ENCODE measurements at places on chromosomes 1 and 21.

DNA sequence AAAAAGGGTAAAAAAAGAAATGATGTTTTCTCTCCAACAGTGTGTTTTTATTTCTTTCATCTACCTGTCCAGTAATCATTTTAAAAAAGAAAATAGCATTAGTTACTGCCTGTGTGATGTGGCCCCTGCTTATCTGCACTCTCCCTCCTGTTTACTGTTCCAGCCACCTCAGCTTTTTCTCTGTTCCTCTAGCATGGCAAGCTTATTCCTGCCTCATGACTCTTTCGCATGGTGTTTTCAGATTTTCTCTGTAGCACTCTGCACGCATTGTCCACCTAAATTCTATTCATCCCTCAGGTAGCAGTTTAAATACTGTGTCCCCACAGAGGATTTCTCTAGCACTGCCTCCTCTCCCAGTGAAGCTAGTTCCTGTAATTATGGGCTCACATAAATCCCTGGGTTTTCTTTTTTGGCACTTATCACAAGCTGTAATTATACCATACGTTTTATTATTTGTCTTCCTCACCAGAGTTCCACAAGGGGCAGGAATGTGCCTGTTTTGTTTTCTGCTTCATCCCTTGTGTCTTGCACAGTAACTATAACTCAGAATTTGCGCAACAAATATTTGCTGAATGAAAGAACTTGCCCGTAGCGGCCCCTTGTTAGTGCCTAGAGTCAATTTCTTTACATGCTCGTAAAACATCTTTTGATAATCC is 51.4 kb upstream of the LRIG2 start:
- DNase-seq = no peak

DNA sequence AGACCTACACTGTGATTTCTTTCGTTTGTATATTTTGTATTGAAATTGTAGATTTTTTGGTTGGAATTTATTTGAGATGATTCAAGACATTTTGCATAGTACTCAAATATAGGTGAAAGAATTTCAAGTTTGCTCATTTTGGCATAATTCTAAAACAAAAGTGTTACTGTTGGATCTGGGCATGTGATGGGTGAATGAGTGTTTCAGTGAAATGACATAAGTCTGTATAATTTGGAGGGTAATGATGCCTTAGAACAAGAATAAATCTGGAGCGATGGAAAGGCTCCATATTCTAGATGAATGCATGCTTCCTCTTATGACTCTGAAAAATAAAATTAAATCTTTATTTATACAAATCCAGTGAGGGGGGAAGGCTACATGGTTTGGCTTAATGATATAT is 41.0 kb downstream of the NFIA start:
- no peak for DNase-seq

DNA sequence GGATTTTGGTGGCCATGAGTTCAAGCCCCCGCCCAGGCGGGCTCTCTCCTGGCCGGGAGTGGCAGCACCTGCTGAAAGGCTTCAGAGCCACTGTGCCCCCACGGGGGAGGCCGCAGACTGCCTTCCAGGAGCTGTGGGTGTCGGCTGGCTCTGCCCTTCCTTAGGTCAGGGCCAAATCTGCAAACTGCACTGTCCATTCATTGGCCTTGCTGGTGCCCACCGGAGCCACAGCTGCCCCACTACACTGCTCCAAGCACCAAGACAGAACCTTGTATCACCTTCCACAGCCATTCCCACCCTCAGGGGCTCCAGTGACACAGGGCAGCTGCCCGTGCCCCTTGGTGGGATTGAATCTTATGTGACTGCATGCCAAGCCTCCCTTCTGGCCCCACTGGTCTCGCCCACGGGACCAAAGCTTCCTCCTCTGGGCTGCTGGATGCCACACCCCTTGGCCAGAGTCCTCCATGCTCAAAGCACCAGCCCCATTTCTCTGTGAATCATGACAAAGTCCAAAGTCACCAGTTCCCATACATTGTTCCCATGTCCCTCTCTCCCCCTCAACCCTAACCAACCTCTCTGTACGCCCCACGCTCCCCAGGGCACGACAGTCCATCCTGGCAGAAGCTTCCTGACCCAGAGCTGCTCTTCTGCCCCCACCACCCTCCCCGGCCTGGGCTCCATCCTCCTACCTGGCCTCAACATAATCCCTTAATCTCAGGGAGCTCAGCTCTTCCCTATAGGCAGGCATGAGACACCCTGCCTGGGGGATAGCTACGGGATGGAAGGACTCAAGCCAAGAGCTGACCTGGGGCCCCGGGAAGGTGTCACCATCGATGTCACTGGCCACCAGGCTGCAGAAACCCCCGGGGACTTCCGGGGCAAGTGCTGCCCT is 20.9 kb upstream of the GPR153 start:
- DNase-seq = peak; percentile 69

DNA sequence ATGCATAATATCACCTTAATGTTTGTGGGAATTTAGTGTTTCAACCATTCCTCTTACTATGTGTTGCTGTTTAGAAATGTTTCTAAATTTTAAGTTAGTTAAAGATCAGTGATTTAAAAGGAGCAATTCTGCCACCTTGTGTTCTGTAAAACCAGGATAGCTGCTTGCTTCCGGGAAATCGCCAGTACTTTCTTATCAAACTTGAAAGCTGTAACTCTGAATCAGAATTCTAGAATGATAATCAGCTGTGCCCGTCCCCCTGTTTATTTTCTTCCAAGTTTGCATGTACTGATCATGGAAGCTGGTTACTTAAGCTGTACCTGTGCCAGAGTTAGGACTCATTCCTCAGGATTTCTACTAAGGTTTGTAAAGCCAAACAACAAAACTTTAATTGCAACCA is 656.4 kb downstream of the LTN1 start:
- DNase-seq = no peak

DNA sequence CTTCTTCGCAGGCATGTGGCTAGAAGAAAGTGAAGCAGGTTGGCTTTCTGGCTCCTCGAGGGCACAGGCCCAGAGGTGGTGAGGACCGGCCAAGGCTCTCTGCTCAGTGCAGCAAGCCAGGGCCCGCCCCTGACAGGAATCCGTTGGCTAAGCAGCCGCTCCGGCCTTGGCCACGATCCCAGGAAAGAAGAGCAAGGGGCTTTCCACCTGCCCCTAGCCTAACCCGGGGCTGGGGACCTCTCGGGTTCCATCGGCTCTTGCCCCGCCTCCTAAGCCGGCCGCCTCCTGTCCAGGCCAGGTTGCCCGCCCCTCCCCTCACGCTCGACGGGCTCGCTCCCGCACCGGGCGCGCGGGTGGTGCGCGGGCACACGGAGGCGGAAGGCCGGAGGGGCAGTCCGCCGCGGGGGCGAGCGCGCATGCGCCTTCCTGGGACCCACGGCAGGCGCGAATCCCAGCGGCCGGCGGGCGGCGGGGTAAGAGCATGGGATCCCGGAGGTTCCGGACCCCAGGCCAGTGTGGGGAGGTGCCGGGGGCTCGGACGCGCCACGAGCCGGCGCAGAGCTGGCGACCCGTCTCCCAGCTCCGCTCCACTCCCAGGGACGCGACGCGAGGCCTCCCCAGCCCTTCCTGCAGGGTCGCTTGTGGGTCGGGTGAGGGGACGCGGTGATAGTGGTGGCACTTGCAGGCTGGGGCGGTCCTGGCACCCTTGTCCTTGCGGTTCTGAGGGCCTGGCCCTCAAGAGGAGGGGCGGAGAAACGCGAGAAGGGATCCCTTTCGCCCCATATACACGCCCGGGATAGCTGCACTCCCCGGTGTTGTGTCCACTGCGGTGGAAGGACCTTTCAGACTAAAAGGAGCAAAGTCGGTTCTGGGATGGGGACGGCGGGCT is at the start of gene ALG6:
Gene ALG6 (plus strand): TSS at position 413 of the 889 bp plus-strand sequence. CDS start 3,351 bp downstream, outside the sequence.
- DNase-seq = peak; percentile 97

DNA sequence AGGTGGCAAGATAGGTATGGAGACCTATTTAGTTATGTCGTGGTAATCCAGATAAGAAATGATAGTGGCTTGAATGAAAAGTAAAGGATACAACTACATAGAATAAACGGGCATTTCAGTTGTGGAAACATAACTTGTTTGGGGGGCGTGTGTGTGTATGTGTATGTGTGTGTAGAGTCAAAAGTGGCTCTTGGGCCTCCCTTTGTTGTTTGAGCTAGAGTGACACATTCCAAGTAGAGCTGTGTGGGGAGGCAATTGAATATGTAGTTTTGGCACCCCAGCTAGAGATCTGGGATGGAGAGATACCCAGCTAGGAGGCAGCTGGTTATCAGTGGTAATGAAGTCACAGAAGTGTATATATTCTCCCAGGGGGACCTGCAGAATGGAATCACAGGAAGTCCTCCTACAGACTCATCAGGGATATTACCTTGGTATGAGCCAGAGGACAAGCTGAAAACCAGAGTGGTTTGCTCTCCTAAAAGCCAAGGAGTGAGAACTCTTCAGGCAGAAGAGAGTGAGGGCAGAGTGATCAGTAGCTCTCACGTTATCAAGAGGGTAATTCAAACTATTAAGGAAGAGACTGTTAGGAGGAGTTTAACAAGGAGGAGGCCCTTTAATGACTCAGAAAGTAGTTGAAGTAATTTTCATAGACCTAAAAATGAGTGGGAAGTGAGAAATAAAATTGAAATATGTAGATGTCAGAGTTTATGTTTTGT is 5.1 kb downstream of the CR1L start:
- DNase-seq = no peak

GRCh38 chr1:108590957-108591356 is 31.1 kb downstream of the EEIG2 start:
- no peak for DNase-seq

DNA sequence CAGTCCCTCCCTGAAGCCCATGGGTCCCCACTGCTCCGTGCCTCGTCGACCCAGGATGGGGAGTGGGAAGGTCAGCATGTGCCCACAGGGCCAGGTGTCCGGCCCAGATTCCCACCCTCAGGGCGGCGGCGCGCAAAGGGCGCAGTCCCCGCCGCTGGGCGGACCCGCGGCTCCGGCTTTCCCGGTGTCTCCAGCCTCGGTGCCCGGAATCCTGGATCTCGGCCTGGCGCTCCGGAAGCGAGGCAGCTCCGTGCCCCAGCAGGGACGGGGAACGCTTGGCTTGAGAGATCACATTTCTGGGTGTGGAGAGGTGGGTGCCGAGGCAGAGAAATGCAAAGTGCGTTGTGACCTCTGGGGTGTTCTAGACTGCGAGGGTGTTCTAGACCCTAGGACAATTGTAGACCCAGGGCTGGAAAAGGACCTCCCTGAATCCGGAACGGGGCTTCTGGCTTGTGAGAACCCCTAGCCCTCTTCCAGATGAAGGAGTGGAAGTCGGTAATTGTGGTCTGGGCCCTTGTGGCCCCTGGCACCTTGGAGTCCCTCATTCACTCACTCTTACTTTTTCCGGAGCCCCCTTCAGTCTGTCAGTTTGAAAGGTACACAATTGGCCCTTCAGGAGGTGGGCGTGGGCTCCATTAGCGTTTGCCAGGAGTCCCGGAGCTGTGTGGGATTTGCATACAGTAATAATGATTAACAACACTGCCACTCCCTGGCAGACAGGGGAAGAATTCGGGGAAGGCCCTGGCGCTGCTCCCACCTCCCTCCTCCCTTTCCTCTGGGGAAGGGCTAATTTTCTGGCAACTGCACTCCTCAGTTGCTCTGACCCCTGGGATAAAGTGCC is 1.6 kb upstream of the KCND3 start:
- DNase-seq = peak; percentile 79

DNA sequence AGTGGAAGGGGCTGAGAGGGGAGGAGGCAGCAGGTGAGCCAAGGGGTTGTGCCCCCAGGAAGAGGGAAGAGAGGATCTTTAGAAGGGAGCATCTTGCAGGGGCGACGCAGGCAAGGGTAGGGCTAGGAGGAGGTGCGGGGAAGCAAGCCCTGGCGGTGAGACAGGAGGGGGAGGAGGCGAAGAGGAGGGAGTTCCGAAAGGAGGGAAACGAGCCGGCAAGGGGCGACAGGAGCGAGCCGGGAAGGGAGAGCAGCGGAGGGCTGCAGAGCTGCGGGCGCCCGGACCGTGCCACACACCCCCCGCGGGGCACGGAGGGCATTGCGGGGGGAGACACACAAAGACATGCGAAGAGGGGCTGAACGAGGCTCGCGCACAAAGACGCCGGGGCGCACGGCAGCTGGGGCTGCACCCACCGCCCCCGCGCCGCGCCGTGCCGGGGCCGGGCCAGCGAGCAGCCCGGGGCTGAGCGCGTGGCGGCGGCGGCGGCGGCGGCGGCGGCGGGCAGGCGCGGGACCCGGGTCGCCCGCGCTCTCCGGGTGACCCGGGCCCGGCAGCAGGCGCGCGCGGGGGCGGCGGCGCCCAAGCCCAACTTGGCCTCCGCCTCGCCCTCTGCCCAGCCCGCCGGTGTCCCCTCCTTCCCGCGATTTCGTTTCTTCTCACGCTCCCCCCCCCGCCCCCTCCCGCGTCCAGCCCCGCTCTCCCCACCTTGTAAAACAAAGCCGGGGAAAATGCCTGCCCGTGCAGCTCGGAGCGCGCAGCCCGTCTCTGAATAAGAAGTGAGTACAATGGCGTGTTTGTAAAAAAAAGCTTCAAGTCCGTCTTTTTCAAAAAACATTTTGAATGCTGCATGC is at the start of gene KCNK2:
Gene KCNK2 (plus strand): TSS at position 206 of the 851 bp plus-strand sequence. CDS start 649 bp downstream, outside the sequence.
- DNase-seq = no peak
